ENCODE measurements at places on chromosomes 11 and 22.

DNA sequence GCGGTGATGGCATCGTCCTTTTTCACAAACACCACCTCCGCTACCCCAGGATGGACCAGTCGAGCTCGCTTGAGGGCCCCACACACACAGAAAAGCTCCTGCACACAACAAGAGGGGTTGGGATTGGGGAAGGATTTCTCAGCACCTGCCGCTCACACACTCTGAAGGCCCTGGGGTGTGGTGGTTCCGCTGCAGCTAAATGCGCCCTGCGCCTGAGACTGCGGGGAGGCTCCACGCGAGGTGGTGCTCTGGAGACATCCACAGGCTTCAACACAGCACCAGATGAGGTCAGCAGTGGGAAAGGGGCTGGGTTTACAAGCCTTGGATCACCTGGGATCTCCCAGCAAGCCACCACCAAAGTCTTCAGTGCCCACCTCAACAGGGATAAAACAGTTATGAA is 22.7 kb downstream of the POLDIP3 start:
- no peak for DNase-seq

DNA sequence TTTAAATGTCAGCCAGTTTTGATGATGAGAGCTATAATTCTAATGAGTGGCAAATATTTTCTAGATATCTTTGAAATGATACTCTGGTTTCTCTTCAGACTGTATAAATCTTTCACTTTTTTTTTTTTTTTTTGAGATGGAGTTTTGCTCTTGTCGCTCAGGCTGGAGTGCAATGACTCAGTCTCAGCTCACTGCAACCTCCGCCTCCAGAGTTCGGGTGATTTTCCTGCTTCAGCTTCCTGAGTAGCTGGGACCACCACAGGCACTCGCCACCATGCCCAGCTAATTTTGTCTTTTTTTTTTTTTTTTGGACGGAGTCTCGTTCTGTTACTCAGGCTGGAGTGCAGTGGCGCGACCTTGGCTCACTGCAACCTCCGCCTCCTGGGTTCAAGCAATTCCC is 113.6 kb downstream of the TEAD1 start:
- no peak for DNase-seq

DNA sequence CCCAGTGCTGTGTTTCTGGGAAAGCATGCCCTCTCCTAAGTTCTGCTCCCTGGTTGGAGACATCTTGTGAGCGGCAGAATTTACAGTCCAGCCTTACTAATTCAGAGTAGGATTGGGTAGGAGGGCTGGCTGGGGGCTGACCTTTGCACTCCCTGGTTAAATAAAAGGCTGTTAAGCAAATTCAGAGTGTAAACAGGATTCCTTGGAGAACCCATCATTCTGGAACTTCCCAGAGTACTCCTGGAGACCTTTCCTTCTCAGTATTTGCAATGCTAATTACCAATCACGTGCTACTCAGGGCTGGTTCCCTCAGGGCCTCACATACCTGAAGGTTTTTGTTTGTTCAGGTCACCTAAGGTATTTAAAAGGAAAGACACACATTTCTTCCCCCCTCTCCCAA is 340.2 kb downstream of the TBC1D22A start:
- no peak for DNase-seq

GRCh38 chr11:100637706-100638105 is 49.4 kb upstream of the ARHGAP42 start:
- DNase-seq, result no peak

DNA sequence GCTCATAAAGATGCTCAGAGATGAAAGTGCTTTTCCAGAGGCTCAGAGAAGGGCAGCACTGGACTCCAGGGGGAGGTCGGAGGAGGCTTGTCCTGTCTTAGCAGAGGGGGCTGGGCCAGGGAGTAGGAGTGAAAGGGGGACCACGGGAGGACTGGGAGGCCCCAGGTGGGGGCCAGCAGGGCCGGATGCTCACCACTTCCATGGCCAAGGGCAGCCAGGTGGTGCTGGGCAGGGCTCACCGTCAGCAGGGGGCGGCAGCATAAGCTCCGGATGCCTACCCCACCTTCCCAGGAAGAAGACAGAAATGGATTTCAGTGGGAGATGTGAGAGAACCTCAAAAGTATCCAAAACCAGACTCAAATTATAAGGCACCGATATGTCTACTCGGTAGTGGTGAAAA is 11.0 kb downstream of the RAB36 start:
- DNase-seq, result no peak

DNA sequence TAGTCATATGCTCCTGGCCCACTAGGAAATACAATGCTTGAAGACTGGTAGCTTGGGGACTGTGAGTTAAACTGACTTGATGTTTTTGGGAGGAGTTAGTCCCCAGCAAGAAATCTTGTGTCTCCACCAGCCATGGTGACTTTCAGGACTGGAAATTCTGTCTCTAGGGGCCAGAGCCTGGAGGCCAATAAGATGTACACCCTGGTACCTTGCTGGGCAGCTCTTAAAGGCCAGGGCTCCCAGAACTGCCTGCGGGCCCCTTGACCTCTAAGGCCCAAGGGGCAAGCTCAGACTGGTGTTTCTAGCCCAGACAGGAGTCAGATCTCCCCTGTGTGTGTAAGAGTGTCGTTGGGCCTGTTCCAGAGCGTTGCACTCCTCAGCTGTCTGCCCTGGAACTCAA is 128.7 kb upstream of the C11orf58 start:
- DNase-seq, result no peak

DNA sequence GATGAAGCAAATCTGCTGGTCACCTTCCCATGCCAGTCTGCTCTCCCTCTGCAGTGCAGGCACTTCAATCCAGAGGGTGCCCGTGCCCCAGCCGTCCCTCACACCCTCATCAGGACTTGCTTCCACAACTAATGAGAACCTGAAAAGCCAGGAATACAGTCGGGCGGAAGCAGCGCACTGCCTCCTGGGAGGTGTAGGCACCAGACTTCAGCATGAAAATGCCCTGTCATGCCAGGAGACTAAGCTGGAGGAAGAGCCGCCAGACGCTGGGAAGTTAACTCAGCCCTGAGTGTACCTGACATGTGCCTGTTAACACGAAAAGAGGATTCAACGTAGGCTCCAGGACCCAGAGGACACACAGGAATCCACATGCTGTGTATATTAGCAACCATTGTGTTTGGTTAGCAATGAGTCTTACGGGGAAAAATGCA is 40.1 kb upstream of the FLI1 start:
- no peak for DNase-seq

- DNase-seq, result no peak
Observed at GRCh38 chr11:105618343-105618955, 8.6 kb downstream of the GRIA4 start.

GRCh38 chr11:64224891-64225607 is 937 bp downstream of the TRPT1 start:
- DNase-seq, result no peak
